Upper lobe of left lung (tissue), 6 donors: ENCODE measurements at places on chromosomes 7 and 10. TPM values are rescaled to one million over a fixed set of nuclear protein-coding genes. Genes with fewer than 3 reads are reported as not detected.

SAP25 gene
- 18.8 TPM for total RNA-seq

DDC gene
- 1.3 TPM for total RNA-seq

COPS6 gene
- 52.4 TPM for total RNA-seq

EIF4EBP2 gene
- 63.3 TPM for total RNA-seq

PAX4 gene
- not detected for total RNA-seq

PRXL2A gene
- total RNA-seq = 23.6 TPM

EGR2 gene
- total RNA-seq = 4.7 TPM

DNAH11 gene
- total RNA-seq = 12.1 TPM

GRCh38 chr10:45354261-45354660 lies 19.8 kb upstream of the ALOX5 start:
- H3K4me1 ChIP-seq = no peaks in the 10 kb centered on the region
- H3K4me3 ChIP-seq = no peak overlapping the region
- no peak overlapping the region for H3K27ac ChIP-seq
- no peaks in the 10 kb centered on the region for H3K36me3 ChIP-seq

- H3K27me3 ChIP-seq = no peaks in the 10 kb centered on the region
- no peak overlapping the region for H3K27ac ChIP-seq
- no peak for DNase-seq
- H3K4me1 ChIP-seq = no peaks in the 10 kb centered on the region
- H3K4me3 ChIP-seq = no peak overlapping the region
Observed at GRCh38 chr10:63994371-63994770, 473.2 kb downstream of the REEP3 start.

GRCh38 chr10:129329385-129330055 lies 137.5 kb upstream of the MGMT start:
- H3K27me3 ChIP-seq = no peaks in the 10 kb centered on the region
- H3K4me3 ChIP-seq = no peak overlapping the region
- DNase-seq = no peak
- no peaks in the 10 kb centered on the region for H3K36me3 ChIP-seq
- H3K4me1 ChIP-seq = no peaks in the 10 kb centered on the region

- DNase-seq = no peak
- H3K4me3 ChIP-seq = no peak overlapping the region
- no peaks in the 10 kb centered on the region for H3K36me3 ChIP-seq
- H3K27ac ChIP-seq = no peak overlapping the region
Observed at GRCh38 chr10:128096486-128097199, 29.6 kb downstream of the MKI67 start.

DNA sequence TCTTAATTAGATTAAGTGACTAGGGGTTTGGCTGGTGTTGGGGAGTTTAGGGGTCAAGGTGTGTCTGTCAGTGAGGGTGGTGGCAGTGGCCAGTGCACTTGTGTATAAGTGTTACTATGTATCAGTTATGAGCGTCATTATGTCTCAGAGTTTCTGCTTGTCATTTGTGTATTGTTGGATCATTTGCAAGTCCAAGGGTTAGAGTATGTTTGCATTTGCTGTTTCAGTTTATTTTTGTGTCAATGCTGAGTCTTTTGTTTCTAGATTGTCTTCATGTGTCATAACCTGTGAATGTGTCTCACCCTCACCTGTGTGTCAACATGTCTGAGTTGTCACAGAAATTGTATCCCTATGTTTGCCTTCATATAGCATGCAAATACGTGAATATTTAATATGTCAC lies 97.5 kb upstream of the PAX2 start:
- no peaks in the 10 kb centered on the region for H3K27me3 ChIP-seq
- H3K4me1 ChIP-seq = no peaks in the 10 kb centered on the region
- no peak overlapping the region for H3K4me3 ChIP-seq

GRCh38 chr7:25967278-25968204 lies 184.5 kb upstream of the NFE2L3 start:
- H3K4me1 ChIP-seq = peaks cover 4% of the 10 kb centered on the region
- no peak overlapping the region for H3K27ac ChIP-seq
